Activated naive CD8-positive, alpha-beta T cell treated with anti-CD3 and anti-CD28 coated beads, Interleukin-2, amount 10 ng/mL, durations not matched to agents 7 days and 5 days (primary cell): ENCODE measurements at places on chromosomes 16 and 17. TPM values are rescaled to one million over a fixed set of nuclear protein-coding genes. Genes with fewer than 3 reads are reported as not detected.

Gene IRX6
- not detected for total RNA-seq

Gene PKMYT1
- 106 TPM for total RNA-seq

Gene SEPTIN1
- 318 TPM for total RNA-seq

Gene DNAH2
- not detected for total RNA-seq
